ENCODE measurements at places on chromosomes 7 and 10.

DNA sequence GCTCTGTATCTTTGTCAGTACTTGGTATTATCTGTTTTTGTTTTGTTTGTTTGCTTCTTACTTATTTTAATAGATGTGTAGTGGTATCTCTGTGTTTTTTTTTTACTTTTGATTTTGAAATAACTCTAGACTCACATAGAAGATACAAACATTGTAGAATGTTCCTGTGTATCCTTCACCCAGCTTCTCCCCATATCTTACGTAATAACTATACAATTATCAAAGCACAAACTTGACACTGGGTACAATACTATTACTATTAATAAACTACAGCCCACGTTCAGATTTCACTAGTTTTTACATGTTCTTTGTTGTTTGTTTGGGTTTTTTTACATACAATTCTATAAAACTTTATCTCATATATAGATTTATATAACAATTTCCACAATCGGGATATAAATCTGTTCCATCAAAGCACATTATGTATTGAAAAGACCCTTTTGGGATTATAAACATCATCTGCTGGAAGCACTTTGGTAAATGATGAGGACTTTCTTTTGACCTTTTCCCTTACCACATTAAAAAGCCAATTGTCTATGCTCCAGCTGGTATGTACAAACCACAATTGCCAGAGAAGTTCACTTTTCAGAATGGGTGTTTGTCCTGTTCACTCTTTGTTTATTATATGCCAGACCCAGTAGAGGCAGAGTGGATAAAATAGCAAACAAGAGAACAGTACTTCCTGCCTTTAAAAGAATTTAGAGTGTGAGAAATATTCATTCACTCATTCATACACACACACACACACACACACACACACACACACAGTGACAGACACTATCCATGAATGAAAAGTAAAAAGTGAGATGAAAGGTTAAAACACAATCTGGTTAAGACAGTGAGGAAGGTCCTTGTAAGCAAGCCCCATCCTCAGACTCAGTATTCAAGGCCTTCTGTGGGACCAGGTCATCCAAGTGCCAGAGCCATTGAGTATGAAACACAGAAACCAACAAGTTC lies 113.0 kb downstream of the SGMS1 start:
- no peak for DNase-seq

GRCh38 chr7:18276380-18276779 lies 219.2 kb upstream of the HDAC9 start:
- DNase-seq, result no peak

GRCh38 chr10:51663086-51663485 lies 36.3 kb downstream of the CSTF2T start:
- DNase-seq, result no peak

DNA sequence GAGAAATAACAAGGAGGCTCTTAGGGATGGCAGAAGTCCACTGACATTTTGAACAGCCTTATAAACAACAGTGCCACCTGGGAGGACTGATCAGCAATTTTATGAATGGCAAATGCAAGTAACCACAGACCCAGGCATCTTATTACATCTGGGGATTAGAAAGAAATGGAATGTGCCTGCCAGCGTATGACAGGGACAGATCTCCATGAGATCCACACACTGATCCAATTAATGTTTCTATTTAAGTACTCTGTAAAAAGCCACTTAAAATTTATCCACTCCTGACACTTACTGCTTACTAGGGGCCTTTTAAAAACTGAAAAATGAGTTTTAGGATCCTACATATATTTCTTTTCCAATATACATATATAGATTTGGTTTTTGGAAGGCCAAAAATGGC lies 28.6 kb downstream of the PARD3 start:
- DNase-seq, result no peak

DNA sequence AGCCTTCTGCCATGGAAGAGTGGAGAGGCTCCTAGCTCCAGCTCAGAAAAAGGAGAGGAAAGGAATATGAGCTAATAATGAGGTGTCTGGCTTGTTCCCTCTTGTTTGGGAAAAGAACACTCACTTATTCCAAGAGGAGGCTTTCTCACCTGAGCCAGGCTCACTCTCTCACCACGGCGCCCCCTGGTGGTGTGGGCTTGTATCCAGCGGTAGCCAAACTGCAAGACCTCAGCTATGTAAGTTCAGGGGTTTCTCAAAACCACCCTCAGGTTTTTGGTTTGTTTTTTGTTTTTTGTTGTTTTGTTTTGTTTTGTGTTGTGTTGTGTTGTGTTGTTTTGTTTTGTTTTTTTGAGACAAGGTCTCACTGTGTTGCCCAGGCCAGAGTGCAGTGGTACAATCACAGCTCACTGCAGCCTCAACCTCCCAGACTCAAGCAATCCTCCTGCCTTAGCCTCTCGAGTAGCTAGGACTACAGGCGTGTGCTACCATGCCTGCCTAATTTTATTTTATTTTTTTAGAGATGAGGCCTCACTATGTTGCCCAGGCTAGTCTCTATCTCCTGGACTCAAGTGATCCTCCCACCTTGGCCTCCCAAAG lies 124.0 kb downstream of the TMEM130 start:
- peak; percentile 12 for DNase-seq

DNA sequence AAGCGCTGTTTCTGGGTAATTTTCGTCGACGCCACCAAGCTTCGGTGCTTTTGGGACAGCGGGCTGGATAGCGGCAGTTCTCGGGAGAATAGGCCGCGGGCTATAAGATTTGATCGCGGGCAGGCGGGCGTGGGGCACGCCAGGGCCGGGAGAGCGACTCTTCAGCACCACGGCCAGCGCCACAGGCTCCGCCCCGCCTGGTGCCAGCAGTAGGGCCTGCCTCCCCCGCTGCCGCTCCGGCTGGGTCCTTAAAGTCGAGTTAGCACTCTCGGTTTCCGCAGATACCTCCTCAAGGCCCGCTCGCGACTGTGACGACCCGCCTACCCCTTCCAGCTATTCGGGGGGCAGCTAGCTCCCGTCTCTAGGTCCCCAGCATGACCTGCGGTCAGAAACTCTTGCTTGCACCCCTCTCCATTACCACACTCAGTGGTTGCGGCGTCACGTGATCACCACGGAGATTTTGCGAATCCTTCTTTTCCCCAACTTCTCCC lies 9.4 kb downstream of the NXPH1 start:
- DNase-seq, result no peak

- no peak for DNase-seq
Observed at GRCh38 chr10:7130191-7130911, 280.5 kb downstream of the SFMBT2 start.

- DNase-seq, result no peak
Observed at GRCh38 chr7:5435291-5436002, 11.8 kb upstream of the TNRC18 start.
